Pericardium fibroblast (primary cell): ENCODE measurements at places on chromosomes 3 and 15. TPM values are rescaled to one million over a fixed set of nuclear protein-coding genes. Genes with fewer than 3 reads are reported as not detected.

Gene EFCC1
- total RNA-seq = not detected in 2 replicates

Gene HES1
- total RNA-seq = 4.3 and 17.6 TPM in 2 replicates

Gene SNRPA1
- total RNA-seq = 23.9 and 27.4 TPM in 2 replicates

Gene AGTR1
- total RNA-seq = 4.3 and 15.6 TPM in 2 replicates

Gene SCAMP5
- total RNA-seq = 0.58 and 0.68 TPM in 2 replicates

Gene ARHGEF26
- total RNA-seq = 4.9 and 7.4 TPM in 2 replicates

Gene PIGZ
- total RNA-seq = 3.5 and 5.5 TPM in 2 replicates

Gene IQCH
- 0.60 and 1.9 TPM in 2 replicates for total RNA-seq

Gene GOLGA8G
- not detected in 2 replicates for total RNA-seq

Gene SQOR
- total RNA-seq = 36.9 and 46.6 TPM in 2 replicates

Gene ACTC1
- 0.12 and 70.4 TPM in 2 replicates for total RNA-seq

Gene KBTBD12
- total RNA-seq = not detected in 2 replicates

Gene MUSTN1
- total RNA-seq = not detected in 2 replicates
